ENCODE measurements at places on chromosomes 2 and 18. TPM values are rescaled to one million over a fixed set of nuclear protein-coding genes. Genes with fewer than 3 reads are reported as not detected.

DNA sequence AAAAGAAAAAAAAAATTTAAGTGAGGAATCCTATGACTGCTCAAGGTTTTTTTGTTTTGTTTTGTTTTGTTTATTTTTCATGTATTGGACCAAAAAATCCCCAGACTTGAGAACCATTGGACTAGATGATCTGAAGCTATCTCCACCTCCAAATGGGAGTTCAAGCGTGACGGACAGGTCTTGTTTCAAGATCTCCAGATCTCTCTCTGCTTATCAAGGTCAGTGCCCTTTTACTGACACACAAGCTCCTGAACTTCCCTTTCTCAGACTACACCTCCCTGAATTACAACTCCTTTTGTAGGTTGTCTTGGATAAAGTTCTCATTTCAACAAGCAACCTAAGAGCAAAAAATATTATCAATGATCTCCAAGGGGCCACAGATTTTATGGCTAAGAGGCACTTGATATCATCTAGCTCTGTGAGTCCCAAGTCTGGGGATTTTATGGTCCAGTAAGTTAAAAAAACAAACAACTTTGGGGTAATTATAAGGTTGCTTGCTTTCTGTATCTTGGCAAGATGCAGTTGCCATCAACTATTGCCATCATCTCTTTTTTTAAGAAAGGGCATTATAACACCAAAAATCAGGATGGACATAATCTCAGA is 396.0 kb upstream of the ATP5MC3 start:
- no peak for DNase-seq

DNA sequence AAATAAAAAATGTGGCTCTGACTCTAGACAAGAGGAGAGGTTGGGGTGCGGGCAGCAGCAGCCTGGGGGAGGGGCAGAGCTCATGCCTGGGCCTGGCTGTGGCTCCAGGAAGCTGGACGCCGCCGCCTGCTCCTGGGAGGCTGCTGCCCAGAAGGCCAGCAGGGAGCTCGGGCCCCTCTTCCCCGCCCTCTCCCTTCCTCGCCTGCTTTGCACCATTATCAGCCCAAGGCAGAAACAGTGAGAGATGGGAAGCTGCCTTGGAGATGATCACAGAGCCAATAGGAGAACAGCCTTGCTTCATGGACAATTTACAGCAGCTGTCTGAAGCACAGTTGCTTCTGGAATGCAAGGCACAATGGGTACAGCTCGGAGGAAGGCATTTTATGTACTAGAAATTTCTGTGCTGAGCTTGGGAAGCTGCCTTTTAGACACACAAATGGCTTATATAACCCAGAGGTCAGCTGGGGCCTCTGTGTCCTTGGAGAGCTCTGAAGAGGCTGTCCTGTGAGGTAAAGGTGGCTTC is 55.3 kb upstream of the AFF3 start:
- no peak for DNase-seq

Gene FEV
- total RNA-seq = not detected

Gene TMEM247
- not detected for total RNA-seq

DNA sequence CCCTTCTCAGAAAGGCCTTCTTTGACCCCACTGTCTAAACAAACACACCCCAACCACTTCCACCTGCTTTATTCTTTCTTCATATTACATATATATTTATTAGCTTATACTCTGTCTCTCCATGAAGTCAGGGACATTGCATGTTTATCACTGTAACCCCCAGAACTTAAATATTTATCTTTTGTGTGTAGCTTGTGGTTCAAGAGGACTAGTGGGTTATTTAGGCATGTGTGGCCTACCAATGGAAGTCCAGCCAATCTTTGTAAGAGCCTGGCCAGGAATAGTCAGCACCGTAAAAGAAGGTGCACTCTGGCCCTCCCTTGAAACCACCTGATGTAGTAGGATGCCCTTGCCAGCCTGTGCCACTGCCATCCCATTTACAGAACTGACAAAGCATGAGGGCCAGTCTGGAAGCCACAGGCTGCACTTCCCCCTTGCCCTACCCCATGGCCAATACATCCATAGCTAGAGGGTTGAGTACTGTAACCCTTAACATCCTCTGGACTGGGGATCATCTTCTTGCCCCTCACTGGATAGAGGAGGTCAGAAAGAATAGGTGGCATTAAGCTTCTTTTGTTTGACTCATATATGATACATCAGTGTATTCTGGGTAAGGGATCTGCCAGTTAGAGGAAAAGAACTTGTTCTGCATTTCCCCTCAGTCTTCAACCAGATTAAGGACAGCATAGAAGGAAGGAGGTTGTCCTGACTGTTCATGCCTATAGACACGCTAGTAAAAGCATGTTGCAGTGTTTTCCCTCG is 4.9 kb downstream of the NEMP2 start:
- DNase-seq = no peak

Gene DLGAP1
- total RNA-seq = not detected

DNA sequence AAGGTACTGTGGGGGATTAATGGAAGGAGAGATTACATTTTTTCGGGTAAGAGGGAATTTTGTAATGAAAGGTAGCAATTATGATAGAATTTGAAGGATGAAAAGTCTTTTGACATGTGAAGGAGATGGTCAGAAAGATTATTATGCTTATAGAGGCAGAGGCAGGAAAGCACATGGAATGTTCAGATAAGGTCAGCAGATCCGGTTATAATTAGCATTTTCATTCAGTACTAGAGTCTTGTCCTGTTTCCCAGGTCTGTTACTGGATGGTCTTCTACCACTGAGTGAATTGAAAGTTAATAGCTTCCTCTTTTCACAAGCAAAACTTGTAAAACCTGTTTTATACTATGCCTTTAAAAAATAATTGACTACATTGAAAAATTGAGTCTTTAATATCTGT is 116.9 kb downstream of the PHLPP1 start:
- no peak for DNase-seq

DNA sequence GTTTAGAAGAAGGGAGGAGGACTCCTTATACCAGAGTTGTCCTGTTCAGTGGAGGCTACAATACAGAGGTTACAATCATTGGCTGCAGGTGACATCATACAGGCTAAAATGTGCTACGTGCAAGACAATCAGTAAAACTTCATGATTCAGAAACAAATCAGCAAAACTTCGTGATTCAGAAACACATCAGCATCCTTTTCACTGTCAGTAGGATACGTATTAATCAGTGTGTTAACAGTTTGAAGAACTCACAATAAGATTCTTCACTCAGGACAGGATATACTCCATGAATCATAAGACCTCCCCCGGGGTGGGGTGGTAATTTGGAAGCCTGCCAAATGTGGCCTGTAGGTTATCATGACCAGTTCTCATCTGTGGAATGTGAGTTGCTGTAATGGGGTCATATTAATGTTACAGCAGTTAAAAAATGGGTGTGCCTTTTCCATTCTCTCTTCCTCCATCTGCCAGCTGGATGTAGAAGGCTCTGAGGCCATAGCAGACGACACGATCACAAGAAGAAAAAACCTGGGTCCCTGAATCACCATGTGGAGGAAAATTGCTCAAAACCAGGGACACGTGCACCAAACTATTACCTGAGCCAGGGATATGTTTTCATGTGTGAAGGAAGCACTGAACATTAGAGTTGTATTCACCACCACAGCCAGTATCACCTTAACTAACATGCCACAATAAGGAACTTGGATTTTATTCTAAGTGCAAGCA is 134.8 kb upstream of the CREB1 start:
- peak; percentile 79 for DNase-seq

- DNase-seq = no peak
Measured at GRCh38 chr18:60503199-60503598, 130.6 kb upstream of the MC4R start.

- peak; percentile 38 for DNase-seq
Measured at GRCh38 chr2:98348066-98348561, 1.9 kb downstream of the CNGA3 start.

All from PC-9 (cell line).